Activated CD4-positive, alpha-beta memory T cell treated with anti-CD3 and anti-CD28 coated beads for 36 hours (primary cell): ENCODE measurements at places on chromosomes 16 and 17. TPM values are rescaled to one million over a fixed set of nuclear protein-coding genes. Genes with fewer than 3 reads are reported as not detected.

Gene KRTAP9-8
- not detected for total RNA-seq

Gene AURKB
- 184 TPM for total RNA-seq

Gene ST6GALNAC2
- total RNA-seq, result 0.51 TPM

Gene POLR2A
- 180 TPM for total RNA-seq

Gene KRTAP1-5
- total RNA-seq, result not detected

Gene GUCY2D
- total RNA-seq, result not detected

Gene DNAH2
- total RNA-seq, result not detected

Gene GCGR
- not detected for total RNA-seq

Gene RHBDF2
- 30.0 TPM for total RNA-seq

Gene LAT
- 276 TPM for total RNA-seq

Gene TMEM204
- 14.8 TPM for total RNA-seq

Gene RTN4RL1
- total RNA-seq, result 0.21 TPM

Gene ORC6
- 51.7 TPM for total RNA-seq

Gene C17orf113
- 0.15 TPM for total RNA-seq

Gene SALL1
- total RNA-seq, result not detected
